ENCODE measurements at places on chromosomes 7 and 10.
A peak's percentile ranks its signal among the peaks of the same experiment; 100 is the strongest.

- no peaks in the 10 kb centered on the region for H3K36me3 ChIP-seq
- H3K27me3 ChIP-seq, result peaks cover 58% of the 10 kb centered on the region
- DNase-seq, result peak; percentile 49
- H3K27ac ChIP-seq, result no peak overlapping the region
- no peak overlapping the region for H3K4me3 ChIP-seq
Measured at GRCh38 chr7:104643587-104644217, 315.3 kb downstream of the LHFPL3 start.

GRCh38 chr7:135409845-135410542 is 99.9 kb downstream of the CNOT4 start:
- H3K27ac ChIP-seq, result no peak overlapping the region
- DNase-seq, result no peak
- H3K4me1 ChIP-seq, result no peaks in the 10 kb centered on the region
- no peak overlapping the region for H3K4me3 ChIP-seq

DNA sequence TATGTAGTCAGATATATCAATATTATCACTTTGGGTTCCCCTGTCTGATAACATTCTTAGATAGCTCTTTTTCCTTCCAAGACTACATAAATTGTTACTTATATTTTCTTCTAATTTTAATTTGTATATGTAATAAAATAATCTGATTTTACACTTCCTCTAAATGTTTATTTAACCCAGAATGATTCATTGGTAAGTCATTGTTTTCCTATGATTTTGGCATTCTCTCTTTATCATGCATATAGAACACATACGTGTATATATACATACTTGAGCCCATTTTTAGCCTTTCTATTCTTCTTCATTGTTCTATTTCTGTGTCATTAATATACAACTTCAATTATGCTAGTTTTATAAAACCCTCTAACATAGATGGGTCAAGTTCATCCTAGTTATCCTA is 16.6 kb downstream of the SFTPD start:
- no peak overlapping the region for H3K4me3 ChIP-seq
- H3K27ac ChIP-seq, result no peak overlapping the region
- no peaks in the 10 kb centered on the region for H3K4me1 ChIP-seq

- H3K27me3 ChIP-seq, result no peaks in the 10 kb centered on the region
- DNase-seq, result no peak
- H3K4me1 ChIP-seq, result peaks cover 14% of the 10 kb centered on the region
- H3K4me3 ChIP-seq, result no peak overlapping the region
Measured at GRCh38 chr7:76354516-76354915, 4.3 kb downstream of the YWHAG start.

- H3K4me1 ChIP-seq, result peaks cover 5% of the 10 kb centered on the region
- H3K27me3 ChIP-seq, result peaks cover 100% of the 10 kb centered on the region
- H3K27ac ChIP-seq, result no peak overlapping the region
- no peaks in the 10 kb centered on the region for H3K36me3 ChIP-seq
- H3K4me3 ChIP-seq, result no peak overlapping the region
Measured at GRCh38 chr10:100751211-100751933, 6.0 kb downstream of the PAX2 start.

GRCh38 chr7:44375926-44376342 is 50.5 kb upstream of the CAMK2B start:
- H3K27ac ChIP-seq, result no peak overlapping the region
- DNase-seq, result no peak
- H3K36me3 ChIP-seq, result no peaks in the 10 kb centered on the region
- H3K4me3 ChIP-seq, result no peak overlapping the region

DNA sequence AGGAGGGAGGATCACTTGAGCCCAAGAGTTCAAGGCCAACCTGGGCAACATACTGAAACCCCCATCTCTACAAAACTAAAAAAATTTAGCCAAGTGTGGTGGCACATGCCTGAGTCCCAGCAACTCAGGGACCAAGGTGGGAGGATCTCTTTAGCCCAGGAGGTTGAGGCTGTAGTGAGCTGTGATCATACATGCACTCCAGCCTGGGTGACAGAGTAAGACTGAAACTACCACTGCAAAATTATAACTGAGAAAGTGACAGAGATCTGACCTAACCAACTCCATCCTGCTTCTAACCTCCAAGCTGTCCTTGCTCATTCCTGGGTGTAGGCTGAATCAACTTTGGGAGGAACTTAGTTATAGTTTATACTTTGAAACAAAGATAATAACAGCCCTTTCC is 59.4 kb downstream of the HTR7 start:
- H3K4me1 ChIP-seq, result no peaks in the 10 kb centered on the region
- H3K4me3 ChIP-seq, result no peak overlapping the region
- H3K27ac ChIP-seq, result no peak overlapping the region
- no peaks in the 10 kb centered on the region for H3K36me3 ChIP-seq
- peaks cover 22% of the 10 kb centered on the region for H3K27me3 ChIP-seq
- DNase-seq, result no peak

GRCh38 chr7:133742709-133743538 is 384.2 kb upstream of the LRGUK start:
- H3K4me3 ChIP-seq, result no peak overlapping the region
- no peaks in the 10 kb centered on the region for H3K4me1 ChIP-seq
- no peaks in the 10 kb centered on the region for H3K27me3 ChIP-seq
- peak; percentile 39 for DNase-seq
- no peak overlapping the region for H3K27ac ChIP-seq
- no peaks in the 10 kb centered on the region for H3K36me3 ChIP-seq

GRCh38 chr10:81036257-81036656 is 498.6 kb downstream of the SH2D4B start:
- H3K36me3 ChIP-seq, result no peaks in the 10 kb centered on the region
- DNase-seq, result no peak
- H3K27ac ChIP-seq, result no peak overlapping the region

DNA sequence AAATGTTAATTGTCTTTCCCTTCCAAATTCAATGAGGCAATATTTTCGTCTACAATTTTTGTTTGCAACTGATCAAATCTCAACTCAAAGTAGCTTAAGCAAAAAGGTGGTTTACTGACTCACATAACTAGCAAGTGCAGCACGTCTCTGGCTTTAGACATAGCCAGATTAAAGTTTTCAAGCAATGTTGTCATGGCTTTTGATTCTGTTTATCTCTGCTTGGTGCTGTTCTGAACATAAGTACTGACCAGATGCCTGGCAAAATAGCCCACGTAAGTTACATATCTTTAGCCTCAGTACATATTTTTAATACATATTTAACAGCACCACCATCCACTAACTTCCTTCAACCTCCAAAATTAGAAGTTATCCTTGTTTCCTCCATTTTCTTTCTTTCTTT is 877.9 kb downstream of the KCNMA1 start:
- DNase-seq, result no peak
- no peaks in the 10 kb centered on the region for H3K27me3 ChIP-seq
- H3K4me3 ChIP-seq, result no peak overlapping the region
- H3K27ac ChIP-seq, result no peak overlapping the region
- no peaks in the 10 kb centered on the region for H3K36me3 ChIP-seq
- H3K4me1 ChIP-seq, result no peaks in the 10 kb centered on the region

DNA sequence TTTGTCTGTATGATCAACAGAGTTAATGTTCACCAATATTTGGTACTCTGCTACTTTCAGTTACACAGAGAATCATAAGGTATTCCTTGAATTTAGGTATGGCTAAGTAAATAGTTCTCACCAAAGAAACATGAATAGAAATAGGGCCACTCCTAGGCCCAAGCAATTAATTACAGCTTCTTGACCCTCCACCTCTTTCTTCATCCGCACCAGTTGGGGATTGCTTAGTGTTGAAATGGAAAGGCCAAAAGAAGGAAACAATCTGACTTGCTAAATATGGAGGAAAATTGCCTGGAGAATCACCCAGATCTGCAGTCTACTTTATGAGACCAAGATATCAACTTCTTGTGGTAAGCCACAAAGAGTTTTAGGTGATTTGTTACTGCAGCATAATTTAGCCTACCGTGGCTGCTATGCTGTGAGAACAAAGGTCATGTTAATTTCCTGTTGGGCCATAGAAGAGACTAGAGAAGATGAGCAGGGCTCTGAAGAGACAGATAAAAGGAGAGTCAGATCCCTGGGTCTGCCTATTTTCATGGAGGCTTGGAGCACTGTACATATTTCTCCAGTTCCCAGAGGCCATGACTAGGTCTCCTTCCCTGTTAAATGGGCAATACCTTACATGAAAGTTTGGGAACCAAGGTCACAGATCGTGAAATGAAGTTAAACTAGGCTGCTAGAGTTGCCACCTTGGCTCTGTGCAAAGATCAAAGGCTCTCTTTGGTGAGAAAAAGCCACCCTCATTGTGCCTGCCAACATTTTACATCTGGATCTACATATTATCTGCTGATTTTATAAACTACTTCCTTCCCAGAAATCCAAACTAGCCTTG is 93.3 kb upstream of the GDF10 start:
- no peak for DNase-seq
- no peaks in the 10 kb centered on the region for H3K36me3 ChIP-seq
- no peaks in the 10 kb centered on the region for H3K27me3 ChIP-seq
- no peaks in the 10 kb centered on the region for H3K4me1 ChIP-seq

GRCh38 chr10:71868192-71868697 is 17.2 kb upstream of the PSAP start:
- no peaks in the 10 kb centered on the region for H3K27me3 ChIP-seq
- no peak overlapping the region for H3K4me3 ChIP-seq
- H3K4me1 ChIP-seq, result no peaks in the 10 kb centered on the region

DNA sequence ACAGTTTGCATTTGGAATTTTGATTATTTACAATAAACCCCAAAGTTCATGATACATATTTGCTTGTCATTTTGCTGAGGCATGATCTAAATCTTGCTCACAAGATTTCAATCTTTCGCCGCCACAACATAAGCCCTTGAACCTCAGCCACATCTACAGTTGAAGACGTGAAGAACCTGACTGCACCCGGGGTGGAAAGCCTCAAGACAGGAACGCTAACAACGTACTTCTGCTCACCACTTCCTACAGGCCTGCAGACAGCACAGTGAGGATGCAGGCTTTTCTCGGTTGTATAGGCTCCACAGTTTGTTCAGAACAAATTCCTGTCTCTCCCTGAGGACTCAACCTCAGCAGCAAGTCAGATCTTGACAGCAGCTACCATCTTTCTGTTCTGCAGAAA is 393.8 kb upstream of the PRKCQ start:
- no peak for DNase-seq
- no peaks in the 10 kb centered on the region for H3K4me1 ChIP-seq
- H3K36me3 ChIP-seq, result no peaks in the 10 kb centered on the region

- no peak for DNase-seq
- no peak overlapping the region for H3K4me3 ChIP-seq
- no peak overlapping the region for H3K27ac ChIP-seq
- H3K4me1 ChIP-seq, result no peaks in the 10 kb centered on the region
- H3K27me3 ChIP-seq, result no peaks in the 10 kb centered on the region
Measured at GRCh38 chr7:47256016-47256415, 325.9 kb downstream of the TNS3 start.

DNA sequence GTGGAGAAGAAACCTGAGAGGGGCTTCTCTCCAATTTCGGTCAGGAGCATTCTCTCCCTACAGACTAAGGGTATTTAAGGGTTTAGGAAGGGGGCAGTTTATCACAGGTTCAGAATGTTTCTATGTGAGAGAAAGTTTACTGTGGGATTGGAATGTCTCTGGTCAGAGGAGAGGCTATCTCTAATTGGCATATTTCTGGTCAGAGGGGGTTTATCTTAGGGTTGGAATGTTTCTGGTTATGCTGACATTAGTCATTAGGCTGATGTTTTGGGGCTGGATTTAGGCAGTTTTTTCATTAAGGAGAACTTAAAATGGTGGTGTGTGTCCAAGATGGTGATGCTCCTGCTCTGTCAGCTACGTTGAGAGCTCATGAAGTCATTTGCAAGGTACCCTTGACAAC is 758.0 kb downstream of the TYW1 start:
- H3K4me3 ChIP-seq, result no peak overlapping the region
- no peak overlapping the region for H3K27ac ChIP-seq
- no peak for DNase-seq
- no peaks in the 10 kb centered on the region for H3K36me3 ChIP-seq
- no peaks in the 10 kb centered on the region for H3K4me1 ChIP-seq

- no peak overlapping the region for H3K4me3 ChIP-seq
- no peaks in the 10 kb centered on the region for H3K4me1 ChIP-seq
- no peak for DNase-seq
- no peaks in the 10 kb centered on the region for H3K36me3 ChIP-seq
Measured at GRCh38 chr10:124659380-124659779, 84.8 kb downstream of the FAM53B start.

DNA sequence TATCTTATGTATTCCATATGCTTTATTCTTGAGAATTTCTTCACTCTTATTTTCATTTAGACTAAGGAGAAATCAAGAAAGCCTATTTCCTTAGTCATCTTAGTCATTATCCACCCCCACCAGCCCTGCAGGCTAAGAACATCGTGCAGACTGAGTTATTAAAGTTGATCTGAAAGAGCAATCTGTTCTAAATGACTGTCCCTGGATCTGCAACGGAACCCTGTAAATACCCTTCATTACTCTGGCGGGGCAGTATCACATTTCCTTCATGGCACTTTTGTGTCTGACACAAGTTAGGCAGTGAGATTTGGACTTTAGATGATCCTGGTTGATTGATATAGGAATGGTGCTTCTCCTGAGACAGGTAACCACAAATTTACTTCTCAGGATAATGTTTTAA is 3.5 kb upstream of the MYPN start:
- H3K4me1 ChIP-seq, result peaks cover 16% of the 10 kb centered on the region
- DNase-seq, result peak; percentile 84
- H3K27ac ChIP-seq, result peak overlapping the region; percentile 18
- H3K27me3 ChIP-seq, result no peaks in the 10 kb centered on the region

DNA sequence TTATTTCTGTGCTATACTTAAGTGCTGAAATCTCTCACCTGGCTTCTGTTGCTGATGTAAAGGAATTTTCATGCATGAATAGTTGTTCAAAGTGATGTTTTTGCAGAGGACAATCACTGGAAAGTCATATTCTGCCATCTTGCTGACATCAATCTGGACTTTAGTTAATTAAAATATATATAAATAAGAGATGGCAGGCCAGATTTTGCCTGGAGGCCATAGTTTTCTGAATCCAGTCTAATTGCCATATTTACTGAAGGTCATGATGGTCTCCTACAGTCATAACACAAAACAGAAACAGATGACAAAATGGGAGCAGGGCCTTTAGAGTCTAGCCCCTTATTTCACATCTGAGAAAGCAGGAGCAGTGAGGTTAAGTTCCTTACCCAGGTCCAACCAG is 228.2 kb downstream of the HPSE2 start:
- no peak overlapping the region for H3K27ac ChIP-seq
- H3K36me3 ChIP-seq, result no peaks in the 10 kb centered on the region
- no peak overlapping the region for H3K4me3 ChIP-seq
- H3K4me1 ChIP-seq, result no peaks in the 10 kb centered on the region

DNA sequence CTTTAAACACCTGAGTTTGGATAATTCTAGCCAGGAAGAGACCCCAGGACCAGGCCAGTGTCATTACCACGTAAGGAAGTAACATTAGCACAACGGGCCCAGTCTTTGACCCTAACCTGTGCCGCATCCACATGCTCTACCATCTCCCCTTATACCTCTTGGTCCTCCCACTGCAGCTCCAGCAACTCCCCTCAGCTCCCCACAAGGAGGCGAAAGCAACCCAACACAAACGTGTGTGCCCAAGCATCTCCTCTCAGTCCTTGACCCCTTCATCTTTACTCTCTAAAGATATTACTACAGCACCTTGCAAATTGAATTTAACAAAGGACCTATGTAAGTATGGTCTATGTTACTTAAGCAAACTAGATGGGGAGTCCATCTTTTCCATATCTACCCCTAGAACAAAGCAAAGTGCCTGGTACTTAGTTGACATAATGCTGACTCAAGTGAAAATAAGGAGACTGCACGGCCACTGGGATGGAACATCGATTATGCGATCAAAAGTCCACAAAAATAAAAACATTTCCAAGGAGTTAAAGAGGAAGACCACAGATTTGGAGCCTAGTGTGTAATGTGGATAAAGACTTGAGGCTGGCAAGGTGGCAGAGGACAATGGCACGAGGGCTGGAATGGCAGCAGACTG is 147.7 kb downstream of the JAZF1 start:
- H3K27ac ChIP-seq, result no peak overlapping the region
- no peaks in the 10 kb centered on the region for H3K4me1 ChIP-seq
- DNase-seq, result no peak
- H3K4me3 ChIP-seq, result no peak overlapping the region

All from A673 (cell line).